ENCODE measurements at places on chromosomes 4 and X. TPM values are rescaled to one million over a fixed set of nuclear protein-coding genes. Genes with fewer than 3 reads are reported as not detected.

XK gene
- 3.3 TPM for total RNA-seq

CDKL2 gene
- 59.4 TPM for total RNA-seq

XG gene
- not detected for total RNA-seq

ARL13A gene
- total RNA-seq, result not detected

AREG gene
- not detected for total RNA-seq

TRIM60 gene
- total RNA-seq, result not detected

BEX2 gene
- total RNA-seq, result 101 TPM

DHRSX gene
- 18.7 TPM for total RNA-seq

RBMX gene
- total RNA-seq, result 340 TPM

ADGRA3 gene
- total RNA-seq, result 56.6 TPM

SORBS2 gene
- total RNA-seq, result 66.8 TPM

LETM1 gene
- total RNA-seq, result 92.3 TPM

DNA sequence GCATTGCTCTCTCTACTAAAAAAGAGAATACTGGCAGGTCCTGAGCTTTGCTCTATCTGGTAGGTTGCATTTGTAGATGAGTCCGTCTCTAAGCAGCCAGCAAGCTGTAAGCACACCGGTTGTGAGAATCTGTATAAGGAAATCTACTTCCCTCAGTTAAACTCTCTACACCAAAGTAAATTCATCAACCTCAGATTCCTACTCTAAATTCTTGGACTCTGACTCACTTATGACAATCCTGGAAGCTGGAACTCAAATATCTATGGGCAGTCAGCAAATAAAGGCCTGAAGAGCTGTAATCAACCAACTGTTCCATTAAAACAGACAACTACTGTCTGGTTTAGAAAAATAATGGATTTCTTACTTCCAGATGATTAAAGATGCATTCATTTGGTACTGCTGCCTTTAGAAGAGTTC lies 37.9 kb downstream of the FAT1 start:
- DNase-seq, result no peak

DNA sequence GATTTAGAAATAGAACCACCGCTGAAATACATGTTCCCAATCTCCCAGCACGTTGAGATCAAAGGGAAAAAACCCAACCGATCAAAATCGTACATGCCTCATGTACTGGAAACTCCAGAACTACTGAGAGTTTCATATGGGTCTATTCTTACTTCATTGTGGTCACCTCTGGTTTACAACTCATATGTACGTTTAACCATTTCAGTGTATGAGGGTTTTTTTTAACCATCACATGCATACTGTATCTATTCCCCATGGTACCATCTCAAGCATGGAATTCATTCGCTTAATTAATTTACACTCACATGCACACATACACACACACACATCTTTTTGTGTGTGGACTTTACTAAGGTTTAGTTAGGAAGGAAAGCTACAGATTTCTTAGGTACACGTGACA lies 46.0 kb upstream of the CLNK start:
- DNase-seq, result no peak

- no peak for DNase-seq
Measured at GRCh38 chr4:7698584-7698983, 241.1 kb downstream of the AFAP1 start.

DNA sequence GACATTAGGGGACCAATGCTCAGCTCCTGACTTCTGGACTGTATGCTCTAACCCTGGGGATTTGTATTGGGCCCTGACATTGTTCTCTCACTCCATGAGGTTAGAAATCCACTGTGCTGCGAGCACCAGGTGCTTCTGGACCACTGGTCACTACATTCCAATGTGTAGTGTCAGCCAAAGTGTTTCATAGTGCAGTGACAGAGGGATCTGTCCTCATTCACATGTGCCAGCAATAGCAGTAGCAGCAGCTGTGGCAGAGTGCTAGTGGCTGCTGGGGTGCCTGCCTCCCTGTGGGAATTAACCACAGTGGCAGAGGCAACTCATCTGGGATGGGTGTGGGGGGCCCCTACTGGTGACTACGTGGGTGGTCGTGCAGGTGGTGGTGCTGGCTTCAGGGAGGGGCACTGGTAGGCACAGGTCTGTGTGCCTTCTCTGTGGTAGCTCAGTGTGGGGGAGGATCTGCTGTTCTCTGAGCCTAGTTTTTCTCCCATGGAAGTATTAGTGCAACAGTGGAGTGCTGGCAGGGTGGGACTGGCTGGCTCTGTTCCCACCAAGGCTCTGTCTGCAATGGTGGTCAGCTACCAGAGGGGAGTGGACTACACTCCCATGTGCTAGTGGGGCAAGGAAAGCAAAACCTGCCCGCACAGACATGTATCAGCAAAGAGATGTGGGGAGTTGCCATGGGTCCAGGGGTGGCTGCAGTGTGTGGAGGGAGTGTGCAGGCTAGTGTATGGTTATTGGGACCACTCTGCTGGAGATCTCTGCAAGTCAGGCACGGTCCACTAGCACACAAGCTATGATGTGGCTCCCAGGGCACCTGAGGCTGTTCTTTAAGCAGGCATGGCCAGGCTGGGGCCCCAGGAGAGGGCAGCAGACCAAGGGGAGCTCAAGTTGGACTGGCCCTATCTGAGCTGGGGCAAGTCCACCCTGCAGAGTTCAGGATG lies 78.5 kb downstream of the SCLT1 start:
- no peak for DNase-seq

DNA sequence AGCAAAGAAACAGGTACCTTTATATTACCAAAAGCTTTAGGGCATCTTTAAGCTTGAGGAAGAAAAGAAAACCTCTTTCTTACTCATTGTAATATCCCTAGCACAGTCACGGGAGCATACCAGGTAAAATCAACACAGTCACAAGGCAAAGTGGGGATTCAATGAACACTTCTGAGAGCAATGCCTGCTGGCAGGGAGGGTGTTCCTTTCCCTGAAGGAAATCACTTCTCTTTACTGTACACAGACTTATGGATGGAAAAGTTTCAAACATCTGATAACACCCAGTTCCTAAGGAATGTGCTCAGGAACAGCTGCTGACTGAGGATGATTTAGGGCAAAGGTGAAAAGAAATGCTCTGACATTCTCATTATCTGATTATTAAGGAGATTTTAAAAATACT lies 94.8 kb downstream of the MAML3 start:
- no peak for DNase-seq

DNA sequence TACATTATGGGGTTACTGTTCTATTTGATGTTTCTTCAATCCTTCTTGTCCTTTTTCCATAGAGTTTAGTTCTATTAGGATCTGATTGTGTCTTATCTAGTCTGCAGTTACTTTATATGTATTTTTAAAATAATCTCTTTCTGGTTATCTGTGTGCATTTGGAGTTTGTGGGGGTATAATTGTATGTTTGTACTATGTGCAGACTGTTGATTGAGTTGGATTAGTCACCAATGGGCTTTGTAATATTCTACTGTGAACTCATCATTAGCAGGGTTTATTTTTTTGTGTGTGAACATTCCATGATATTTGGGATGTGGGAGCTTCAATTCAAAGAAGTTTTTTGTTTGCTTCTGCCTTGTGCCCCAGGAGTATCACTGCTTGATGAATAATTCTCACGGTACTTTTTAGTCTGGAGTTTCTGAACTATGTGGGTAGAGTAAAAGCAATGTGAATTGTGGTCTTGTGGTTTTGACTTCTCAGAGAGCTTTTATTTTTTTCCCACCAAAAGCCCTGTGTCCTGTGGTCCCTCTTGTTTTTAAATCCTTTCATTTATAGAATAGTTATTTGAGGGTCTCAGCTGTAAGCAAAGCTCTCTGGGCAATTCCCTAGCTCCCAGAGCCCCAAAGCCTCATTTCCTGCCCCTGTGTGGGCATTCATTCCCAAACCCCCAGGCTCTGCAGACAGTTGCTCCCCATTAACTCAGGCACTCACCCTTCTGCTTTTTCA lies 127.8 kb downstream of the PHKA2 start:
- DNase-seq, result no peak

DNA sequence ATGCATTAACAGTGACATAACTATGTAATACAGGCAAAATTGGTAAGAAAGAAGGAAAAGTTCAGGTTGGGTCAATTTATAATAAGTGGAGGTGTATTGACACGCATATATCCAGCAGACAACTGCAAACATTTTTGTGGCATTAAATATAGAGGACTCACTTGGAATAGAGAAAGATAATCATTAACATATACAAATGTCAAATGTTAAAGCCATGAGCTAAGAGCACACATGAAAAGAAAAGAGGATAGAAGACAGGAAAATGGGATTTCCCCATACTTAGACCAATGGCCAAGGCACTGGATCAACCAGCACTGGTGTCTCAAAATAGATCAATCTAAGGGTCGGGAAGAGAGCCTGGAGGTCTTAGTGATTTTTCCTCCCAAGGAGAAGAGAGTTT lies 187.6 kb downstream of the PDGFC start:
- no peak for DNase-seq

DNA sequence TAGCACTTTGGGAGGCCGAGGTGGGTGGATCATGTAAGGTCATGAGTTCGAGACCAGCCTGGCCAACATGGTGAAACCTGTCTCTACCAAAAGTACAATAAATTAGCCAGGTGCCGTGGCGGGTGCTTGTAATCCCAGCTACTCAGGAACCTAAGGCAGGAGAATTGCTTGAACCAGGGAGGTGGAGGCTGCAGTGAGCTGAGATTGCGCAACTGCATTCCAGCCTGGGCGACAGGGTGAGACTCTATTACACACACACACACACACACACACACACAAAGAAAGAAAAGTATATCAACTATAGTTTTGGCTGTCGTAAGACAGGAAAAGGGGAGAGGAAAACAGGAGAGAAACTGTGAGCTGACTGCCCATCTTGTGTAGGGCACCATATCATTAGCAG lies 171.7 kb downstream of the ADAMTS3 start:
- DNase-seq, result no peak

DNA sequence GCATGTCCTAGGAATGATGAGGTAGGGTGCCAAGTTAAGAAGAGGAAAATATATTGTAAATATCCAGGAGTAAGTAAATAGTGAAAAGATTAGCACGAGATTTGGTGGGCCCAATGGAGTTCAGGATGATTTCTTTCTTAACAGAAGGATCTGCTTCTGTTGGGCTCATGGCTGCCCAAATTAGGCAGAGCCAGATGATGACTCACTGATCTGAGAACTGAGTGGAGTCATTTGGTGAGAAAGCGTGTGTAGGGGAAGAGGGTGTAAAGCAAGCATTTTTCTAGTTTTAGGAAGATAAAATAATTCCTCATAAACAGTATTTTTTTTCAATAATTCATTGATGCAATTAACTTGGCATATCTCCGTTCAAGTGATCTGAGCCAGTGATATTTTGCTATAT lies 1.6 kb downstream of the TBX22 start:
- no peak for DNase-seq

DNA sequence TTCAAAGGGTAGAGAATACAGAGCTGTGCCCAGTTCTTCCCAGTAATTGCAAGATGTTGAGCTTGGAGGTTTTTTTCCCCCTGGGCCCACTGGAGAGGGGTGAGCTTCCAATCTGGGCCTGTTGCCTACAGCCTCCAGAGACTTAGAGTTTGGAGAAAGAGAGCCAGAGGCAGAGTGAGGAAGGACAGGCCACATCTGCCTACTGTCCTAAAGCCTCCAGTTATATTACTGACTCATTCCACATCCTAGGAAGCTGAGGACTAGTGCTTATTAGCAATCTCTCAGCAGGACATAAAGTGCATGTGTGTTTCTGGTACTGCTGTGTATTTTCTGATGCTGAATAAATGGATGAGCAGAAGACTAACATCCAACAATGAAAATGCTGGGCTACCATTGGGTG lies 181.0 kb upstream of the MAMLD1 start:
- no peak for DNase-seq

- DNase-seq, result no peak
Measured at GRCh38 chr4:112147697-112148096, 2.4 kb downstream of the FAM241A start.

- DNase-seq, result no peak
Measured at GRCh38 chr4:82439088-82439487, 8.7 kb downstream of the ENOPH1 start.

DNA sequence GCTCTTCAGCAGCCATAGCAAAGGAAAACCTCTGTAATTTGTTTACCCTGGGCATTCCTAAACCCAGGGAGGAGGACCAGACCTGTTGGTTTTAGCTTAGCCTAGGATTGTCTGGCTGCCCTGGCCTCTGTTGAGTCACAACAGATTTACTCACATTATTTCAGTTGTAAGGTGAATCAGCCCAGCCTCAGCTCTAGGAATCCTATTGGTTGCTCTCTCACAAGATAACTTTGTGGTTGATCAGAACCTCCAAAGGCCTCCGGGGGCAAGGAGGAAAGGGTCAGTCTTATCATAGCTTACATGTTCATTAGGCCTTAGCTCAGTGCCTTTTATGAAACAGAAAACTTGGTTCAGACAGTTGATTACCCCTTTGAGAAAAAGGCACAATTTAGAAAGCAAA lies 41.0 kb downstream of the PDK3 start:
- DNase-seq, result no peak

- DNase-seq, result no peak
Measured at GRCh38 chrX:129653971-129654651, 645 bp downstream of the APLN start.

DNA sequence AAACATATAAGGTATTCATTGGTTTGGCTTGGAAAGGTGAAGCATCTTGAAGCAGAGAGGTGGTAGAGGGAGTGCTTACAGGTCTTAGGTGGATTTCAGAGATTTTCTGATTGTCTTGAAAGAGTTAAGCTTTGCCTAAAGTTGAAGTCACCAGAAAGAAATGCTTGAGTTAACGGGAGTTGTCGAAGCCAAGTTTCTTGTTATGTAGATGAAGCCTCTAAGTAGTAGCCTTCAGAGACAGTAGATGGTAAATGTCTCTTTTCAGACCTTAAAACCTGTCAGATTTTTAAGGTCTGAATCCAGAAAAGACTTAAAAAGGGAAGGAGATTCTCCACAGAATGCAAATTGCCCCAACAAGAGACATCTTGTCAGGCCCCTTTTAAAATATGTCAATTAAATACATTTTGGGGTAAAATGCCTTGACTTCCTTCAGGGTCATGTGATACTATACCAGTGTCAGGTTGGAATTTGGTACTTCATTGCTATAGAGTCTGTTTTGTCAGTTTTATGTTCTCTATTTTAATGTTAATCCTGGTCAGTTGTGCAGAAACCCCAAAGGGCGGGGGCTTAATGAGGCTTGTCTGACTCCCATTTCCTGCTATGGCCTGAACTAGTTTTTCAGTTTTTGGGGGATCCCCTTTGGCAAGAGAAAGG lies 81.0 kb downstream of the PCDH18 start:
- DNase-seq, result no peak

DNA sequence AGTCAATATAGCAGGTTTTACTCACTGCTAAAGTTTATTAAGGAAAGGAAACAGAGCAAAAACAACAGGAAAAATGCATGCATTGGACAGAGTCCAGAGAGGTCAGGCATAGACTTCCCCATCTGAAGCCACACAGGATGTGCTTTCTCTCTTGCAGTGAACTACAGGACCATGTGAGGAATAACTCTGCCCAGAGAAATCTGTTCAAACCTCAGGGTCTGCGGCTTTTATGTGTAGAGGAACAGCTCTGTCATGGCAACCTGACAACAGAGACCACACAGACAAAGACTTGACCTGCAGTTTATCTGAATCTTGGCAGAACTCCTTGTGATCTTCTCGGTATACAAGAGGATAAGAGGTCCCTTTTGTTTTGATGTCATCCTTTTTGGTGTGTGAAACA lies 46.3 kb upstream of the LONRF3 start:
- DNase-seq, result no peak

GRCh38 chr4:136002316-136002715 lies 1530.0 kb downstream of the PCDH18 start:
- no peak for DNase-seq

Data from occipital lobe (tissue), 3 donors.